Upper lobe of right lung (tissue), 1 donor: ENCODE measurements at places on chromosomes 11 and 22. TPM values are rescaled to one million over a fixed set of nuclear protein-coding genes. Genes with fewer than 3 reads are reported as not detected.

Gene MYRF
- 62.6 TPM for total RNA-seq

Gene GLB1L3
- total RNA-seq, result 0.43 TPM

DNA sequence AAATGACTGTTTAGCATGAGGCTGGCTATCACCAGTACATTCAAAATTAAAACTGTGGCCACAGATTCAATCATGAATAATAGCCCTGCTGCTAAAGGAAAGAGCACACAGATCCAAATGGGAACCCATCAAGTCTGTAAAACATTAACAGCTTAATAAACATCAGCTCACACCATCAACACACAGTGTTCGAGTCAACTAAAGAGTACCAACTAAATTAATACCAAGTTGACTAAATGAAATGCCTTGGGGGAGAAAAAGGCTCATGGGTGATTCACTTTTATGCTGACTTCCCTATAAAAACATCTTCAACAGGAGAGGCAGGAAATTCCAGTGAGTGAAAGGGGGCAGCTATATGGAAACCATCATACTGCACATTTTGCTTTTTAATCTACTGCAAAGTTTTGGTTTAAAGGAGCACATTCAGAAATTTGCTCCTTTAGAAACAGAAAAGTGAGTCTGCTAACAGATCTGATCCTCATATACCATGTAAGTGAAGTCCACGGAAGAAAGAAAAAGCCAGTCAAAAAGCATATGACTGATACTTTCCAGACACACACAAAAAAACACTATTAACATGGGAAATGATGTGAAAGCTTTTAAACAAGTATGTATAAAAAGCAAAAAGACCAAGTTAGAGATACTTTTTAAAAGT is 16.3 kb downstream of the LGR4 start:
- no peak overlapping the region for H3K4me3 ChIP-seq
- H3K27ac ChIP-seq, result no peak overlapping the region

DNA sequence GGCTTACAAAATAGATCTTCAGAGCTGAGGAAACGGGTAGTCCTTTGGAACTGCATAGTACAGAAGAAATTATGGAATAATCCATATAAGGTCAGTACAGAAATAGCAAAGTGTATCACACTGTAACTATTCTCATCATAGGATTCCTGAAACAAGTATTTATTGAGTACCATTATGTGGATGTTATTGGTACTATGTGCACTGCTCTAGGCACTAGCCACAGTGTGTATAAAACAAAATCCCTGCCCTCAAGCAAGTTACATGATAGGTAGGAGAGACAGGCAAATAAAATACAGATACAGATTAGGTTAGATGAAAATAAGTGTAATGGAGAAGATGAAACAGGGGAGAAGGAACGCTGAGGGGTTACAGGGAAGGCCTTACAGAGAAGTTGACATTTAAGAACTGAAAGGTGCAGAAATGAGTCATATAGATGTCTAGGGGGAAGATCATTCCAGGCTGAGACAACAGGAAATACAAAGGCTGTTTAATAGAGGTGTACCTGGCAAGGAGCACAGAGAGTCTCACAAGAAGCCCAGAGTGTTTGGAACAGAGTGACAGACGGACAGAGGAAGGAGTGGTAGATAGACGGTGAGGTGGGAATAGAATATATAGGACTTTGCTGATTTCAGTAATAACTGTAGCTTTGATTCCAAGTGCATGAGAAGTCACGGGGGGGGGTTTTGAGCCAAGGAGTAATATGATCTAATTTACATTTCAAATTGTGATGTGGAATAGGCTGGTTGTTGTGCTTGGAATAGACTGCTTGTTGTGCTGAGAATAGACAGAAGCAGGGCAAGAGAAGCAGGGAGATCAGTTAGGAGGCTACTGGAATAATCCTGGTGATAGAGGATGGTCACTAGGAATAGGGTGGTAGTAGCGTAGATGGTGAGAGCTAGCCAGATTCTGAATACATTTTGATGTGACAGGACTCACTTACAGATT is 13.7 kb downstream of the RNF141 start:
- no peaks in the 10 kb centered on the region for H3K4me1 ChIP-seq
- peaks cover 89% of the 10 kb centered on the region for H3K36me3 ChIP-seq
- no peaks in the 10 kb centered on the region for H3K27me3 ChIP-seq
- no peak overlapping the region for H3K27ac ChIP-seq
- no peak for DNase-seq

GRCh38 chr22:24233235-24233634 is 11.6 kb downstream of the GGT5 start:
- no peak overlapping the region for H3K27ac ChIP-seq
- H3K36me3 ChIP-seq, result no peaks in the 10 kb centered on the region
- no peaks in the 10 kb centered on the region for H3K27me3 ChIP-seq
- no peak for DNase-seq

- H3K4me3 ChIP-seq, result no peak overlapping the region
- H3K4me1 ChIP-seq, result no peaks in the 10 kb centered on the region
- DNase-seq, result no peak
- no peaks in the 10 kb centered on the region for H3K36me3 ChIP-seq
Observed at GRCh38 chr11:92475819-92476218, 251.2 kb downstream of the FAT3 start.

GRCh38 chr11:116312570-116313391 is 460.0 kb downstream of the BUD13 start:
- H3K4me3 ChIP-seq, result no peak overlapping the region
- no peak overlapping the region for H3K27ac ChIP-seq
- H3K27me3 ChIP-seq, result no peaks in the 10 kb centered on the region

DNA sequence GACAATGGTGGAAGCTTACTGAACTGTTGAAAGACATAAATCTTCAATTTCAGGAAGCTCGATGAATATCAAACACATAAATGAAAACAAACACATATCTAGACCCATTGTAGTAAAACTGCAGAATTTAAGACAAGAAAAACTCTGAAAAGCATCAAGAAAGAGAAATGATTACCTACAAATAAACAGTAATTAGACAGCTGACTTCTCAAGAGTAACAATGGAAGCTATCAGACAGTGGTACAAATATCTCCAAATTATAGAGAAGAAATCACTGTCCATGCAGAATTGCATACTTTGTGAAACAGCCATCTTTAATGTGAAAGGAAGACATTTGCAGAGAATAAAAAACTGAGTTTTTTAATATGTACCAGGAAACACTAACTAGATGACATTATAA is 45.7 kb downstream of the ANO3 start:
- no peak for DNase-seq
- H3K36me3 ChIP-seq, result no peaks in the 10 kb centered on the region
- H3K4me1 ChIP-seq, result no peaks in the 10 kb centered on the region
- H3K27me3 ChIP-seq, result no peaks in the 10 kb centered on the region
- H3K4me3 ChIP-seq, result no peak overlapping the region

GRCh38 chr11:78229106-78229505 is 40.4 kb downstream of the USP35 start:
- DNase-seq, result no peak
- H3K4me3 ChIP-seq, result no peak overlapping the region
- peaks cover 17% of the 10 kb centered on the region for H3K4me1 ChIP-seq
- no peak overlapping the region for H3K27ac ChIP-seq
- peaks cover 40% of the 10 kb centered on the region for H3K36me3 ChIP-seq

- no peak overlapping the region for H3K27ac ChIP-seq
- no peak for DNase-seq
- no peak overlapping the region for H3K4me3 ChIP-seq
Observed at GRCh38 chr22:20083157-20083890, 3.3 kb downstream of the DGCR8 start.

- H3K27me3 ChIP-seq, result no peaks in the 10 kb centered on the region
- H3K36me3 ChIP-seq, result peaks cover 4% of the 10 kb centered on the region
- no peak overlapping the region for H3K4me3 ChIP-seq
- no peak overlapping the region for H3K27ac ChIP-seq
- peaks cover 18% of the 10 kb centered on the region for H3K4me1 ChIP-seq
Observed at GRCh38 chr11:291281-292210, 2.6 kb downstream of the PGGHG start.
